ENCODE measurements at places on chromosomes 6 and 20. TPM values are rescaled to one million over a fixed set of nuclear protein-coding genes. Genes with fewer than 3 reads are reported as not detected.

BCAS1 gene
- under 0.01 TPM for total RNA-seq

STMND1 gene
- 0.14 TPM for total RNA-seq

TRIM31 gene
- not detected for total RNA-seq

KCNB1 gene
- total RNA-seq = not detected

OTOR gene
- not detected for total RNA-seq

C6orf141 gene
- 11.6 TPM for total RNA-seq

PCMT1 gene
- total RNA-seq = 162 TPM

SLC12A5 gene
- not detected for total RNA-seq

OR12D3 gene
- total RNA-seq = not detected

KIF25 gene
- total RNA-seq = not detected

Measured in epithelial cell of proximal tubule (primary cell).